ENCODE measurements at places on chromosomes 2 and 18.

- no peak for DNase-seq
Measured at GRCh38 chr2:109511168-109511567, 102.6 kb downstream of the SEPTIN10 start.

- no peak for DNase-seq
Measured at GRCh38 chr2:30237966-30238800, 6.8 kb downstream of the LBH start.

- no peak for DNase-seq
Measured at GRCh38 chr2:234019896-234020295, 30.6 kb upstream of the SPP2 start.

DNA sequence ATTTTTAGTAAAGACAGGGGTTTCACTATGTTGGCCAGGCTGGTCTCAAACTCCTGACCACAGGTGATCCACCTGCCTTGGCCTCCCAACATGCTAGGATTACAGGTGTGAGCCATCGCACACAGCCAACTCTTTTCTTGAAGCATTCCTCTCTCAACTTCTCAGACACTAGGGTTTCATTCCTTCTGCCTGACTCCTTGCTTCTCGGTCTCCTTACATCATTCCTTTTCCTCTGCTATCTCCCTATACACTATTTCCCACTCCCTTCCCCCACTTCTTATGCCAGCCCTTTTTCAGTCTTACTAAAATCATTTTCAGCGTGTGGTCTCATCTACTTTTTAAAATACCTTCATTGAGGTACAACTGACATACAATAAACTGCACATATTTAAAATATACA lies 6.1 kb downstream of the SOS1 start:
- no peak for DNase-seq

DNA sequence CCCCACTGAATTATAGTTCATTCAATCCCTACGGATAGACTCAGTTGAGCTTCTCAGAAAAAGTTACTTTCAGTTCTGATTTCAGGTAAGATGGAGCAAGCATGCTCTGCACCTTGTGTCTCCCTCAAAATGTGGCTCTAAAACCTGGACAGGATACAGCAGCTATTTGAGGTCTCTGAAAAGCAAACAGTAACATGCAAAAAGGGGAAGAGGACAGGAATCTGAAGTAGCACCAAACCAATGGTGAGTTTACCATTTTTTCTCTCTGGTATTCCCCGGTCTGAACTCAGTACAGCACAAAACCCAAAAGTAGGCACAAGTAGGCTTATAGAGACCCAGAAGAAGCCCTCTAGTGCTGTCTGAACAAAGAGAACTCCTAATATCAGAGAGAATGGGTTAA lies 34.1 kb downstream of the LANCL1 start:
- DNase-seq = no peak

- DNase-seq = no peak
Measured at GRCh38 chr2:169329688-169330554, 32.4 kb downstream of the LRP2 start.

DNA sequence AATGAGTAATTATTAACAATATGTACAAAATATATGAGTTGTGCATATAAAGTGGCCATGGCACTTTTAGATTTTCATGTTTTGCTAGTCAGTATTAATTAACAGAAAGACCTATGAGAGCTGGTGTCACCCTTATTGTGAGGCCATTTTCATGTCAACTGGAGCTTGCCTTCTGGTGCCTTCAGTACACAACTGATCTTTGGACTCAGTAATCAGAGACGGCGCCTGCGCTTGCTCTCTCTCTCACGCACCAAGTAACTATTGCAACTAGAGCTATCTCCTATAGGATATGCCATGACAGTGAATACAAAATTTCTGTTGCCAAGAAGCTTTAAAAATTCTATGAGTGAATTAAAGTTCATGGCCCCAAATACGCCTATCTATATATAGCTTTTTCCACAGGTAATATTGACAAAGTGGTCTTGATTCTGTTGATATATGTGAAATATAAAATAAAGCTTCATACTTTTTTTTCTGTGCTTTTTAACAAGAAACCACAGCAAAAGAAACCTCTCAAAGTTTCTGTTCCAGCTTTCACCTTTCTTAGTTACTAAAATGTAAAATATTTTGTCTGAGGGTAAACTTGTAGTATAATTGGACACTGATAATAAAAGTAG lies 2.9 kb downstream of the SERTAD2 start:
- no peak for DNase-seq

- DNase-seq = no peak
Measured at GRCh38 chr18:12741351-12741750, 38.5 kb downstream of the PSMG2 start.

- no peak for DNase-seq
Measured at GRCh38 chr2:68050353-68050752, 12.5 kb downstream of the C1D start.

- no peak for DNase-seq
Measured at GRCh38 chr2:186518291-186518690, 32.2 kb downstream of the ZC3H15 start.

DNA sequence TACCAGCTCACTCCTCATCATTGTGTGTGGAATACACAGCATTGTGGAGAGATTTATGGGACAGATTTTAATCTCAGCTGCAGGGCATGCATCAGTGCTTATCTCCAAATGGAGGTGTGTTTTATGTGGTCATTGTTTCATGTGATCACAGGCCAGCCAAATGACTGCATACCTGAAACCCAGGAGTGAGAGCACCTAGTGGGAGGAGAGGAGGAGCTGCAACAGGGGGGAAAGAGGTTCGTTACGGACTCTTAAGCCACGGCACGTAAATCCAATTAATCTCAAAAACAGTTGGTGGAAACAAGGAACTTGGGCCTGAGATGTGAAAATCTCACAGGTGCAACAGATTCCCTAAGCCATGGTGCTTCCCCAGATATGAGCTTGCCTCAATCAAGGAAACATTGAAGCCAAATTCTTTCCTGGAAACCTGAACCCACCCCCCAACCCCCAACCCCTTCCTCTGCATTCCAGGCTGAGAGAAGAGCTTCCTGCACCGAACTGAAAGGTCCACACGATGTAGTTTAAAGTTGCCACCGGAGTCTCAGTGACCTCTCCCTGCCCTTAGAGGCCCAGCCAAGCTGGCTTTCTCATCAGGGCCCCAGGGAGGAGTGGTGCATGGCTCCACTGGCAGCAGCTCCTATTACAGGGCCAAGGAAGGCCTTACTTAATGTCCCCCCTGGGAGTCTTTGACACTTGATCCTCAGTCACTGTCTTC lies 167.4 kb downstream of the C1D start:
- DNase-seq = no peak

DNA sequence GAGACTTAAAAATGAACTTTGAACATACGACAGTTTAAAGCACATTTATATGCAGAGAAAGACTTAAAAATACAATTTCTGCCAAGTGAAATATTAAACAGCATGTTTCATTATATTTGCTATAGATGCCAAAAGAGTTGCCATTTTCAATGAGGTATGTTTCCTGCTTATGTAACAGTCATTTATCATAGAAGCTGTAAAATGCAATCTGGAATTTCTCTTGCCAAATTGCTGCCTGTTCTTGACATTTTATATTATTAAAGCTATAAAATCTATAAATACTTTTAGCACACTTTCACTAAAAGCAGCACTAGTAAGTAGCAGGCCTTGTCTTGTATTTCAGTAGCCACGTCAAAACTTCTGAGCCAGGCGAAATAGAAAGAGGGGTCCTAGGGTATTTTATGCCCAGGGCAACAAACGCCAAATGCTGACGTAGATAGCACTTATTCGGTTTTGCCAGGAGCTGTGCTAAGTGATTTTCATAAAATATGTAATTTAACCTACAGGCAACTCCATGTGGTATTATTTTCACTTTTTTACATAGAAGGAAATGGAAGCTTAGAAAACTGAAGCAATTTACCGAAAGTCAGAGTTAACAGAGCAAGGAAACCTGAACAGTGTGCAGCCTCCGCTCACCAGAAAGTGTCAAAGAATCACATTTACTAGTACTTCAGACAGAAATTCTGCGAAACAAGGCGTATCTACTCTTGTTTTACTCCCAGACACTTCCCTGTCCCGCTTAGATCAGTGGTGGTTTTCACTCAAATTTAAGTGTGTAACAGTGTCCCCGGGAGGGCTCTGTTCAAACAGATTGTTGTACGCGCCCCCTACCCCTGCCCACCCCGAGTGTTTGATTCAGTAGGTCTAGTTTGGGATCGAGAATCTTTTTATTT lies 1.2 kb upstream of the CYP20A1 start:
- DNase-seq = no peak

DNA sequence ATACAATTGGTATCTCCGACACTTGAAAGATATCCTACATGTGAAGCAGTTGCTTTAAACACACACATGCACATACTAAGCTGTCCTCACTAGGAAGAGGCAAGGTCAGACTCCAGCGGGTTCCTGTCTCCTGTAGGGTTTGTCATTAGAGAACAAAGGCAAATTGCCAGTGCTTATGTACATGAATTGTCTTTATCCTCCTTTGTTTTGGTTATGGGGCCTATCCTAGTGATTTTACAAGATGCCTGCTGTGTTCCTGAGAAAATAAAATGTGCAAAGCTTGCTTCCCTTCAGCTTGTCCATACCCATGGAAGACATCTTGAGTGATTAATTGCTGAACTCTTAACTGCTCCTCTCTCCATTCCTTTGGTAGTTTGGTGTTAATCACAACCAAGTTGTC lies 86.7 kb upstream of the SLC39A10 start:
- DNase-seq = no peak

GRCh38 chr18:77223221-77223639 lies 26.4 kb upstream of the GALR1 start:
- peak; percentile 50 for DNase-seq

GRCh38 chr2:70523996-70524965 lies 29.3 kb downstream of the TGFA start:
- peak; percentile 73 for DNase-seq

DNA sequence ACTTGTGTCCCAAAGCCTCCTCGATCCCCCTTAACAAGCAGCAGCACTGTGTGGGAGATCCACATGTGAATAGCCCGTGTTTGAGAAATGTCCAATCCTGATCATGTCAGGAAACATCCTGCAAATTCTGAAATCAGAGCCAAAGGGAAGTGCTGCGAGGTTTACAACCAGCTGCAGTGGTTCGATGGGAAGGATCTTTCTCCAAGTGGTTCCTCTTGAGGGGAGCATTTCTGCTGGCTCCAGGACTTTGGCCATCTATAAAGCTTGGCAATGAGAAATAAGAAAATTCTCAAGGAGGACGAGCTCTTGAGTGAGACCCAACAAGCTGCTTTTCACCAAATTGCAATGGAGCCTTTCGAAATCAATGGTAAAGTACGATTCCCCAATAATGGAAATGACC lies at the start of gene MARCO:
MARCO (plus strand) TSS at position 164 of the 400 bp plus-strand sequence; CDS start at position 271, 107 bp downstream.
- no peak for DNase-seq

DNA sequence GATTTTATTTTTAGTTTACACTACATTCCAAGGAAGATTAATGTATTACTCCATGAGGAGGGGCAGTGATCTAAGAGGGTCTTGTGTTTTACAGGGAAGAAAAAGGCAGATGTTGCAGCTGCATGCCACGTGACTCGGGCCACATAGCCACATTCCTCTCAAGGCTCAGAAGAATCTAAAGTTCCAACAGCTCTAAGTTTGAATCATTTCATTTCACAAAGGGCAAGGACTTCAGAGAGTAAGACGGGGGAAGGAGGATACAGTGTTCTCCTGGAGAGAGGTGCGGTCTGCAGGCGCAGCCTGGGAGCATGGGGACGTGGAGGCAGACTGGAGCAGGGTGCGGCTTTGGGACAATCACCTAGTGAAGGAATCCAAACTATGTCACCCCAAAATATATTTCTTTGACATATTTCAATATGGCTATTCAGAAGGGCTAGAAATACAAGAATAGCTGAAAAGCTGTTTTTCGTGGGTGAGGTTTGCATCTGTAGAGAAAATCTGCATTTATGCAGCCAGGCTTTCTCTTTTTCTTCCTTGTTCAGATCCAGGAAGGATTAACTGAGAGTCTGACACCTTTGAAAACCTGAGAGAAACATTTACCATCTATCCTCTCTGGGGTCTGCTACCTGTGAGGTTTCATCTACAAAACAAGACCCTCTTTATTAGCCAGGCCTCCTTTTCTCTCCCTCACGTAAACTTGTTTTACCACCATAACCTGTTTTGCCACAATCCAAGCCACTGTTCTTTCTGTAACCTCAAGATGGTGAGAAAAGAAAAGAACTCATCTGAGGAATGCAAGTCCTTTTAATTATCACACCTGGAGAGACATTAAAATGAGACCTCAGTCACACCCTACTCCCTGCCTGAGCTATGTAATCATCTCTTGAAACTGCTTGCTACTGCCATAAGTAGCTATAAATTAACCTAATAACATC lies 165.1 kb upstream of the NDUFV2 start:
- DNase-seq = no peak

- no peak for DNase-seq
Measured at GRCh38 chr2:198659096-198659870, 798.5 kb downstream of the SATB2 start.

DNA sequence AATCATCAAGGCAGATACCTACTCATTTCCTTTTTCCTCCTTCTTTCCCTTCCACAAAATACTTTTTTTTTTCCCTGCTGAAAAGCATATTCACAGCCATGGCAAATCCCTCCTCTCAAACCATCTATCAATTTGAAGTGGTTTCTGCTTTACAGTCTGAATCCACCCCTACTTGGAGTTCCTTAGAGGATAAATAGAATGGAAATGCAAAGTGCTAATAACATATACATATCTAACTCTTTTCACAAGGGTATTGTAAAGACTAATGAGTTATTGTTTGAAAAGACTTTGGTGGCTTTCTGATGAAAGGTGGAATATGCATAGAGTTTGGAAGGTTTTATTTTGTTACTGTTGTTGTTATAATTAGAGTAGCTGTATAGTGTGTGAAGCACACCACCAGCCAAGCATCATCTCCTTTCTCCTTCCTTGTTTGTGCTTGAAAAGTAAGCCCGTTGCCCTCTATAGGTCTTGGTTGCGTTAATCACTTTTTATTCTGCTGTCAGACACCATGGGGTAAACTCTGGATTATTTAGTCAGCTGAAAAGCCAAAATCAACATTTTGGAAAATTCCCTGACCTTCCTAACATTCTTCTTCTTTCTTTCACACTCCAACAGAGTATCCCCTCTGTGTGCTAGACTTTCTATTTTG lies 2126.9 kb upstream of the CELF4 start:
- no peak for DNase-seq
